ENCODE measurements at places on chromosomes 11 and 22.

GRCh38 chr22:43404673-43405385 lies 7.0 kb upstream of the MPPED1 start:
- DNase-seq: no peak

DNA sequence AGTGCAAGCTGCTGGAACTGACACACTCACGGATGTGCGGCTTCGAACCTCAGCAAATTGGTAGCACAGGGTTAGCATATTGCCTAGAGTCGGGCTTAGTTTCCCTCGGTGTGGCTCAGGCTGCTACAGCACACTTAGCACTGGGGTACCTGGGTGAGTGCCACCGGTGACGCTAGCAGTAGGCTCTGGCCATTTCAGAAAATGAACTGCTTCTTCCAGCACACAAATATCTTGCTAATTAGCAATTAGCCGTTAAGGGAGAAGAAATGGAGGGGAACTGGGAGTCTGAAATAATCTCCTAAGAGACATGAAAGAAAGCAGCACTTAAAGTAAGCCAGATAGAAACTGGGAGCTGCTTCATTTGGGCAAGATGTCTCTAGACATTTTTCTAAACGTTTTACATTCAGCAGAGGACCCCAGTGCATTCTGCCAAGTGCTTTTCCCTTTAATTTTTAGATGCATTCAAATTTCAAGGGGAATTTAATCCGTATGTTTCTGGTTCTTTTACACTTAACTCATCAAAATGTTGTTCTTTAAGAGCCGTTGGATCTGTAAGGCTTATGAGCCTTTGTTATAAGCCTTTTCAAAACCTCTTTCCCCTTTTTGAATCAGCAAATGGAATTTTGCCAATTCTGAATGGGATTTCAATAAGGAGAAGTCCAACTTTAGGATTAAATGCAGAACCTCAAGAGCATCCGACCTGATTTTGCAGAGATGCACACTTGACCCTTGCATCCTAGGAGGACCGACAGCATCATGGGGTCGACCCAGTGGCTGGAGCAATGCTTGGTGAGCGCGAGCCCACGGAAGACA lies 708.1 kb downstream of the NTM start:
- DNase-seq: no peak

DNA sequence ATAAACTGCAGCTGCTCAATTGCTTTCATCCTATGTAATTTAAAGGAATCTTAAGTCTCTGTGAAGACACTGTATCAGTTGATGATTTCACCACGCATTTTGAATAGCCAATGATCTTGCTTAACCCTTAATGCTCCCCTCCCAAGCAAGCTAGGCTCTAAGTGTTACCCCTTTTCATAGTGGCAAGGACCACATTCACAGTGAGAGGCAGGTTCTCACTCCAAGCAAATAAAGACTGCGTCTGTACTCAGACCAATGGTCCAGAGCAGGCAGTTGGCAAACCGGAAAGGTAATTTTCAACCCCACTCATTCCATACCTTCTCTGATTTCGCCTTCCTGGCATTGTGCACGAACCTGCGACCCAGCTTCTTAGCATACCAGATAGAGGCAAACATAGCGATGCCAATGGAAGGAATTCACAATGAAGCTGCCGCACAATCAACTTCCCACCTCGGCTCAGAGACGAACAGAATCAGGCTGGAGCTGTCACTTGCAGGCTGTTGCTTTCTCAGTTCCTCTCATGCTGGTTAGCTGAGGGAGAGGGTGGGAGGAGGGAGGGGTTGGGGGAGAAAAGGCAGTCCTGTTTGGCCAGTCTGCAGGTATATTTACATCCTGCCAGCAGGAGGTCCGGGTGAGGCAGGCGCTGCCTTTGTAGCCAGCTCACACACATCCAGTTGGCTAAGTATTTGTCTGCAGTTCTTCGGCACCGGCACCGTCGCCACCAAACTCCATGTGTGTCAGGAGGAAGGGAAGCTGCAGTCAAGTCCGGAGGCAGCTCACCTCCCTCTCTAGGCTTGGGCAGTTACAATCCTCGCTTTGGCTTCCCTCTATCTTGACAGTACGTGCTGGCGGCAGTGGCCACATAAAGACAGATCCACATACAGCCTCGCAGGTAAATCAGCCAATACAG lies 1151.2 kb upstream of the CCDC90B start:
- no peak for DNase-seq

GRCh38 chr22:44336962-44337677 lies 24.4 kb upstream of the SHISAL1 start:
- DNase-seq: no peak

- no peak for DNase-seq
Measured at GRCh38 chr11:61414547-61414946, 15.2 kb downstream of the CPSF7 start.

DNA sequence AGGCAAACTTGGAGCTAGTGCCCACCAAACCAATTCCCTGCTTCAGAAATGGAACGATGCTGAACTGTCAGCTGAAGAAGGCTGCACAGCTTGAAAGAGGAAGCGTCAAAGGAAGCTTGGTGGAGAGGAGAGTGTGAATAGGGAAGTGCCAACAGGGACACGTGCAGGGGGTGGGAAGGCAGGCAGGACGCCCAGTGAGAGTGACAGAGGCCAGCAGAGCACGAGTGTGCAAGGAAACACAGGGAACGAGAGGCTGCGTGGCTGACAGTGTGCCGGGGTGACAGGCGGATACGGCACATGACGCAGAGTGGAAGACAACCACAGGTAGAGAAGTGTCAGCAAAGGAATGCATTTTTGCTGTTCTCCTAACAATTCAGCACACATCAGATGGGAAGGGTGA lies 196.4 kb downstream of the LARGE1 start:
- no peak for DNase-seq

GRCh38 chr11:119531056-119531455 lies 108.1 kb upstream of the THY1 start:
- DNase-seq: no peak

DNA sequence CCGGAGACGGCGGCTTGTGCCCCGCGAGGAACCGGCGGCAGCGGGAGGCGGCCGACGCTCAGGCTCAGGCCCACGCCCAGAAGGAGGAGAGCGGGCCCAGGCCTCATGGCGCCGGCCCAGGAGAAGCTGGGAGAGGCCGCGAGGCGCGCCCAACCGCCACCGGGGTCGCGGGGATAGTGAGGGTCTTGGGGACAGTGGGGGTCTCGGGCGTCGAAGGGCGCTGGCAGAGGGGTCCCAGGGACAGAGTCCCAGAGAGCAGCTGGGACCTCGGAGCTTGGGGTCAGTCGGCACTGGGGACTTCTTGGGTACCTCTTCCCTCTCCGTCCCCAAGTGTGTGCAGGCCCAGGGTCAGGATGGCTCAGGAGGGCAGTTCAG lies at the start of gene PKDREJ:
TSS of gene PKDREJ (minus strand) at position 128 of the 375 bp plus-strand sequence. CDS start at position 107, 21 bp downstream.
- DNase-seq: no peak

Data from activated CD8-positive, alpha-beta memory T cell treated with anti-CD3 and anti-CD28 coated beads for 4 hours (primary cell).